ENCODE measurements at places on chromosomes 6 and 20.

- DNase-seq, result no peak
Observed at GRCh38 chr6:105769987-105770386, 316.1 kb upstream of the PRDM1 start.

DNA sequence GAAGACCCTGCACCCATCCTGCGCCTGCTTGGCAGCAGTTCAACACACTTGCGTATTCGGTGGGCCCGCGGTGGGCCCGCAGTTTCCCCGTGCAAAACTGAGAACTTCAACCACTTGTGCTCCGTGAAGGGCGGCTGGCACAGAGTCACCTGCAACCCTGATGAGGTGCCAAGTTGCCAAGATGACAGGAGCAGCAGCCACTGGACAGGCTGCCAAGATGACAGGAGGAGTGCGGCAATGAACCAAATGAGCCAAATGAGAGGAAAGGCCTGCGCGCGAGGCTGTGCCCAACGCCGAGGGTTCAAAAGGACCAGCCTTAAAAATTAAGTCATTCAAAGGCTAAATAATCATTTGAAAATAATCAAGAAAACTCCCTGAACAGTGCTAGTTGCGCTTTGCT is 20.1 kb downstream of the DIDO1 start:
- no peak for DNase-seq

GRCh38 chr6:31113861-31114540 is 599 bp upstream of the PSORS1C1 start:
- no peak for DNase-seq

- no peak for DNase-seq
Observed at GRCh38 chr6:27293436-27294098, 18.5 kb downstream of the POM121L2 start.

- peak; percentile 15 for DNase-seq
Observed at GRCh38 chr6:148954934-148955333, 208.1 kb downstream of the UST start.

- DNase-seq, result no peak
Observed at GRCh38 chr20:62726716-62727583, 18.3 kb downstream of the NTSR1 start.

- DNase-seq, result no peak
Observed at GRCh38 chr6:12886961-12887775, 170.6 kb downstream of the PHACTR1 start.

DNA sequence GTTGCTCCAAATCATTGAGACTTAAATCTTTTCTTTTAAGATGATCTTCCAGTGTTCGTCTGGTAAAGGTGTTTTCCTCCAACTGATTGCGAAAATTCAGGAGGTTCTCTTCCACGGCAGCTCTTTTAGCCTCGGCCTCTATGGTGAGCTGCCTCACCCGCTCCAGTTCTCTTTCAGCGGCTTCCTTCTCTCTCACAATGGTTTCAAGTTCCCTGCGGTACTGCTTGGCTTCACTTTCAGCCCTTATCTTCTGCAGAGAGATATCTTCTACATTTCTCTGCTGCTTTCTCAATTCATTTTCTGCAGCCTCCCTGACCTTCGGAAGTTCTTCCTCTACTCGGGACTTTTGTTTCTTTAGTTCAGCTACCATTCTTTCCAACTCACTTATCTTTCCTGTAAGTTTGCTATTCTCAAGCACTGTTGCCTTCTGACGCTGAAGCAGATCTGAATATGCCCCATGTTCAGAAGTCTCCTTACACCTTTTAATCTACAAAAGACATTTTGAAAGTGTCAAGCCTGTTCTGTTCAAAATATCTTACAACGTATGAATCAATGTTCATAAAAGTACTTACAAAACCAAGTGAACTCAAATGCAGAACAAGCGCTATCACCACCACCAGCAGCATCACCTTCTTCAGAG is 22.3 kb downstream of the DST start:
- no peak for DNase-seq

DNA sequence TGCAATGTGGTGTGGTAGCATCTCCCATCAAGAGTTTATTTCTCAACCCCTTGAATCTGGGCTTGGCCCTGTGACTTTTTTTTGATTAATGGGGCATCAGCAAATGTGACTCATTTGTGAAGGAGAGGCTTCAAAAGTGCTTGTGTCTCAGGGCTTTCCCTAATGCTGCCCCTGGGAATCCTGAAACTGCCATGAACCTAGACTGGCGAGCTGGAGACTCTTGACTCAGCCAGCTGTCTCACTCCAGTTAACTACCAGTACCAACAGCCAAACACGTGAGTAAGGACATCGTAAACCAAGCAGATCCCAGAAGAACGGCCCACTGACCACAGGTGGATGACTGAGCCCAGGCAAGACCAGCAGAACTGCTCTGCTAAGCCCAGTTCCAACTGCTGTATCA is 72.8 kb upstream of the ADTRP start:
- no peak for DNase-seq

- DNase-seq, result no peak
Observed at GRCh38 chr6:167998215-167998614, 744 bp downstream of the KIF25 start.

DNA sequence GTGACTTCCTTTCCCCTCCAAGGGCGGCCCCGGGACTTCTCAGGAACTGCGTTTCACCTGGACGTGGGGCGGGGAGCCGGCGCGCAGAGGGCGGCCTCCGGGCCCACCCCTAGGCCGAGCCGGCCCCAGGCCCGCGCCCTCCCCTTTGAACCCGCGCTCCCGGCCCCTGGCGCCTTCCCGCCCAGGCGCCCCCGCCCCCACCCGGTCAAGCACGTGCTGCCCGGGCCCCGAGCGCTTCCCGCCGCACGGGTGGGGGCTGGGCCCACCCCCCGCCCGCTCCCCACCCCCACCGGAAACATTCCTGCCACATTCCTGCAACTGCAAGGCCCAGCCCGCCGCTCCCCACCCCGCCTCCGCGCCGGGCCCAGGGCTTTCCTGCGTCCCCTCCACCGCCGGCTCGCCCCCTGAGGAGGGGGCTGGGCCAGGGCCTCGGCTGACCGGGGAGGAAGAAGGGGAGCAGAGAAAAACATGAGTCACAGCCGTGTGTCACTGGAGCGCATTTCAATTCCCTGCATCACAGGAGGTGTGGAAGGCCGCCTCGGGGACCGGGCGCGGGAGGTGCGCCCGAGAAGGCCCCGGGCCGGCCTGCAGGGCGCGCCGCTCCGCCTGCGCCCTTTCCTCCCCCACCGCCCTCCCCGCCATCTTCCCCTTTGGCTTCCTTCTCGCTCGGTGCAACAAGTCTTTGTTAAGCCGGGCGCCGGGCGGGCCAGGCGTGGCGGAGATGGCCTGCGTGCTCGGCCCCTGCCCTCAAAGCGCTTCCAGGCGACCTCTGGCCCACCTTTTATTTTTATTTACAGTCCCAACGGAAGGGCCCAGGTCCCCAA is 1.2 kb upstream of the HMGA1 start:
- no peak for DNase-seq

- no peak for DNase-seq
Observed at GRCh38 chr6:3143158-3143557, 14.2 kb downstream of the TUBB2A start.

DNA sequence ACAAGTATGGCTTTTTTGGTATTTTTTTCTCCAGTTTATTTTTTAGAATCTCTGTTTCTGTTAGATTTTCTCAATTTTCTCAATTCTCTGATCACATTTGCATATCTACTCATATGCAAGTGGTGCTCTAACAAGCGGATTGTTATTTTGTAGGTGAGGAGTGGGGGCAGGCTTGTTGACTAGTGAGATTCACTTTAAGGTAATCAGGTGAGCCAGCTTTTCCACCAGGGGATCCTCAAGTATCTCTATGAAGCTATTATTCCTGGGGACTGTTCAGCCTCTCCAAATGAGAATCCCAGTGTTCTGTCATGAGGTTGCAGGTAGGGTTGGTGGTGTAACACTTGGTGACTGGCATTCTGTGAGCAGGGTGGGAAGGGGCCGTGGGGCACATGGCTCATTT is 274.3 kb upstream of the FERMT1 start:
- DNase-seq, result no peak

- peak; percentile 70 for DNase-seq
Observed at GRCh38 chr6:26607434-26608230, 10.9 kb downstream of the ABT1 start.

DNA sequence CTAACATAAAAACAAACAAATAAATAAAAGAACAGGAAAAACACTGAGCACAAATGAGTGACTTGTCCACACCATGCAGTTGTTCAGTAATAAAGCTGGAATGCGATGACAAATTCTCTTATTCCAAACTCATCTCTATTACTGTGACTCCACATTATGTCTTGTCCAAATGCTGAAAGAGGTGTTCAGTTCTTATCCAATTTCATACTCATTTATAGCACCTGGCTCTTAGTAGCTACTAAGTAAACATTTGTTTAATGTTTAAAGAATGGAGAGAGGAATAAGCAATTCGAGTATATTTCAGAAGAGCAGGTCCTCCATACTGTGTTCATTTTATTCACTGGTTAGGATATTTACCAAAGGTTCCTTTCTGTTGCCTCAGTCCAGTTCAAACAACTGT is 439.0 kb upstream of the JAG1 start:
- no peak for DNase-seq

DNA sequence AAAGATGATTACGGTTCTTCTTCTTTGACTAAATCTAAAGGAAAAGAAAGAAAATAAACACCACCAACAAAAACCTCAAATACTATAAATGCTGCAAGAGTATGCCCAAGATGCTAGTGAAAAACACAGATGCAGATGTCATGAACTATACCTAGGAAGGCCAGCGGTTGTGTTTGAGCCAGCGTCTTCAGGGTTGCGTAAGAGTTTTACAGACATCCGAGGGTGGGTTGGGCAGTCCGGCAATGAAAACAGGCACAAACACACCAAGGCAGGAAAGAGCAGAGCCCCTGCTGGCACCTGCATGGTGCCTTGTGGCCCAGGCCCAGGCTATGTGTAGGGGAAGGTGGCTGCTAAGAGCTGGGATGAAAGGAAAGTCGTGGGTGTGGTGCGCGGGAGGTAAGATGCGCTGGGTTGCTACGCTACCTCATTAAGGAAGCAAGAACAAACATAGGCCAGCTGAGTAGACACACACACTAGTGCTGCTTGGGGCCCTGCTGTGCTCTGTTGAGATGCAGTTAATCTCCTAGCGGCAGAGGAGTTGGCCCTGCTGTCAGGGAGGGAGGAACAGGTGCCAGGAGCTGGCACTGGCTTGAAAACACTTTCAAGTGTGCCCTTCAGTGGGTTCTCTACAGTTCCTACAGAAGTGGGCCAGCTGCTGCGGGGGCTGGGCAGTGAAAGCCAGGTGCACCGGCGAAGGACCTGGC is 170.2 kb upstream of the PLN start:
- no peak for DNase-seq

DNA sequence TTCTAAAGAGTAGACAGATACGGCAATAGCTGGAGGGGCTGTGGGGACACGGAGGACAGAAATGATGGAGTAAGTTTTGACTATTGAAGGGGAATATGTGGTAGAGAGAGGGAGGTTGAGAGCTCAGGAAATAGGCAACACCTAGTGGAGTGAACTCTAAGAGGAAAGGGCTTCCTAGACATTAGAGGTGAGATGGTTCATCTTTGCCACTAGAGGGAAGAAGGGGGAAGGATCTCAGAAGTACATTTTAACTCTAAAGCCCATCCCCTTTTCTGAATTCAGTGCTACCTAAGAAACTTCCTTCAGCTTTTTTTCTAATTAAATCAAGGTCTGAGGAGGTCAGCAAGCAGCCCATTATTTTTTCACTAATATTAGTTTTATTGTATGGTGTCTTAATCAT is 689.4 kb upstream of the MAP3K7 start:
- no peak for DNase-seq

DNA sequence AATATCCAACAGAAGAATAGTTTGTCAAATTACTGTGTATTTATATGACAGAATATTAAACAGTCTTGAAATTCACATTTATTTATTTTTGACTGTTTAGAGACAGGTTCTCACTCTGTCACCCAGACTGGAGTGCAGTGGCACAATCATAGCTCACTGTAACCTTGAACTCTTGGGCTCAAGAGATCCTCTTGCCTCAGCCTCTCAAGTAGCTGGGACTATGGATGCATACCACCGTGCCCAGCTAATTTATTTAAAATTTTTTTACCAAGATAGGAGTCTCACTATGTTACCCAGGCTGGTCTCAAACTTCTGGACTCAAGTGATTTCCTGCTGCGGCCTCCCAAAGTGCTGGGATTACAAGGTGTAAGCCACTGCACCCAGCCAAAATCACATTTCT is 57.4 kb downstream of the NINL start:
- no peak for DNase-seq

- DNase-seq, result no peak
Observed at GRCh38 chr6:14109411-14109826, 8.2 kb upstream of the CD83 start.

DNA sequence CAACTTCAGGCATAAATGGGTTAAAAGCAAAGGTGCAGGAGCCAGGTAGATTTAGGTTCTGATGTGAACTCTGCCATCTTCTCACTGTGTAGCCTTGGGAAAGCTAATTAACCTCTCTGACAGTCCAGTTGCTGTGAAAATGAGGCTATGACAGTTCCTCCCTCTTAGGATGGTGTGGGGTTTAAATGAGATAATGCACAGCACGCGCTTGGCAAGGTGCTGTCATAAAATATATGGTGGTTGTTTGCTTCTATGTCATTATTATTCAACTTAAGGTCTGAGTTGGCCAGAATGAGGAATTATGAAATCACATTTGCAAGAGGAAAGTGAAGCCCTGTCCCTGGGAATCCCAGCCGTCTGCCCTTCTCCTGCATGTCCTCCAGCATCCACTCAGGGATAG is 15.5 kb upstream of the BCAS1 start:
- no peak for DNase-seq

DNA sequence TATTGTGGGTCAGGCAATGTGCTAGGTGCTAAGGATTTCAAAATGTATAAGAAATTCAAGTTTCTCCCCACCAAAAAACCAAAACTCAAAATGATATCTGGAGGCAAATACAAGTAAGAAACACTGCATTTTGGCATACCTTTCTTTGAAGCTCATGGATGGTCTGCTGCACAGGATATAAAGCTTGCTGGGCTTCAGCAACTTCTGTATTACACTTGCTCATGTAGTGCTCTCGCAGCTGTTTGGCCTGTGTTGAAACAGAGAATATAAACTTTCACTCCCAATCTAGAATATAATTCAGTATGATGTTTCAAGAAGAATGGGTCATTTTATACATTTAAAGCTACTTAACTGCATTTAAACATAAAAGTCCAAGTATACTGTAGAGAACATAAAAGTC is 39.6 kb downstream of the SHPRH start:
- no peak for DNase-seq

DNA sequence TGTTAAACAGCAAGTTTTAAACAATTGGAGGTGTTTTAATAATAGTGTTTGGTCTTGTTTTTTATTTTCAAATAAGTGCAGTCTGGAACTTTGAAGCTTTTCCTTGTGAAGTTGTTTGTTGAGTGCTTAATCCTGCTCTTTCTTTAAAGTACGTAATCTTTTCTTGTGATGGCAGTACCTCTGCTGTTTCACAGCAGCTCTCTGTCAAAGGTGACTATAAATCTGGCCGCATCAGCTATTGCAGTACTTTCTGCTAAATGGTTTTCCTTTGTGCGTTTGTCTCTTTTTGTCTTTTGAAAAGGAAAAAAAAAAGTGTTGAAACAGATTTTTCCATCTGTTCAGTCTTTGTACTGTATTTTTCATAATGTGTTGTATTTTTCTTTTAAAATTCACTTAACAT is 12.7 kb downstream of the STXBP5 start:
- DNase-seq, result no peak
